Activated naive CD4-positive, alpha-beta T cell treated with anti-CD3 and anti-CD28 coated beads for 36 hours (primary cell): ENCODE measurements at places on chromosomes 7 and 10. TPM values are rescaled to one million over a fixed set of nuclear protein-coding genes. Genes with fewer than 3 reads are reported as not detected.

DNA sequence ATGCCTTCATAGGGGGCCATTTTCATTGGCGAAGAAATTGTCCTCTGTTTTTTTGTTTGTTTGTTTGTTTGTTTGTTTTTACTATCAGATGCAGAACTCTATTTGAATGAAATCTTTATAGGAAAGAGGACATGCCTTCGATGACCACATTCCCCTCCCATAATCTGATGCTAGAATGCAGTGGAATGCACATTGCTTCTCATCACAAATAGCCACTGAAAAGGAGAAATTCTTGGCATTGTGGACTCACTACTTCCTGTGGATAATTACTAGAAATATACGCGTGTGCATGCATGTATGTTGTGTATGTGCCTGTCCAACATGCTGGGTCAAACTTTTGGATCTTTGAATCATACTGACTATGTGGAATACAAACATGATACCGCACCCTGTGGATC lies 70.5 kb upstream of the SFMBT2 start:
- no peak overlapping the region for H3K27ac ChIP-seq
- H3K4me1 ChIP-seq = peaks cover 73% of the 10 kb centered on the region
- H3K27me3 ChIP-seq = no peaks in the 10 kb centered on the region
- no peaks in the 10 kb centered on the region for H3K36me3 ChIP-seq
- DNase-seq = no peak

DNA sequence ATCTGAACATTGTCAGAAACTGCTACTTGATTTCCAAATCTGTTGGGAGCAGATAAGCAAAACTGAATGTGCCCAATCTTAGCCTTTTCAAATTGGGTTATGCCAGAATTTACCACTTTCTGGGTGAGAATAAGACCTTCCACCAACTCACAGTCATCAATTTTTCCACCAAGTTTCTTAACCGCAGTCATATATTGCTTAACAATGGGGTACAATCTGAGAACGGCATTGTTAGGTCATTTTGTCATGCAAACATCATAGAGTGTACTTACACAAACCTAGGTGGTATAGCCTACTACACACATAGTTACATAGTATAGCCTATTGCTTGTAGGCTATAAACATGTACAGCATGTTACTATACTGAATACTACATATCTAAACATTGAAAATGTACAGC lies 16.0 kb downstream of the MRPS33 start:
- H3K27ac ChIP-seq = no peak overlapping the region
- H3K4me1 ChIP-seq = no peaks in the 10 kb centered on the region
- H3K27me3 ChIP-seq = peaks cover 4% of the 10 kb centered on the region

DNA sequence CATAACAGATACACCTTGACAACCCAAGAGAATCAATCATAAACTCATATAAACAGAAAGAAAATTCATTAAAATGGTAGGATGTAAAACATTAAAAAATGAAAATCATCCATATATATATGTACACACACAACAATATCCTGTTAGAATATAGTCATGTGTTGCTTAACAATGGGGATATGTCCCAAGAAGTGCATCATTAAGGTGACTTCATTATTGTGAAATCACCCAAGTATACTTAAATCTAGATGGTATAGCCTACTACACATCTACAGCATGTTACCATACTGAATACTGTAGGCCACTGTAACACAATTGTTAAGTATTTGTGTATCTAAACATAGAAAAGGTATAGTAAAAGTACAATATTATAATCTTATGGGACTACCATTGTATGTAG lies 115.8 kb upstream of the TMEM168 start:
- no peaks in the 10 kb centered on the region for H3K27me3 ChIP-seq
- no peaks in the 10 kb centered on the region for H3K4me1 ChIP-seq
- DNase-seq = no peak
- no peak overlapping the region for H3K27ac ChIP-seq
- no peak overlapping the region for H3K4me3 ChIP-seq

PAPOLB gene
- not detected for total RNA-seq
